Hematopoietic multipotent progenitor cell treated with erythropoietin and hydrocortisone succinate and interleukin-3 and kit ligand, for 6 days (in vitro differentiated cells): ENCODE measurements at places on chromosomes 7 and 10.

DNA sequence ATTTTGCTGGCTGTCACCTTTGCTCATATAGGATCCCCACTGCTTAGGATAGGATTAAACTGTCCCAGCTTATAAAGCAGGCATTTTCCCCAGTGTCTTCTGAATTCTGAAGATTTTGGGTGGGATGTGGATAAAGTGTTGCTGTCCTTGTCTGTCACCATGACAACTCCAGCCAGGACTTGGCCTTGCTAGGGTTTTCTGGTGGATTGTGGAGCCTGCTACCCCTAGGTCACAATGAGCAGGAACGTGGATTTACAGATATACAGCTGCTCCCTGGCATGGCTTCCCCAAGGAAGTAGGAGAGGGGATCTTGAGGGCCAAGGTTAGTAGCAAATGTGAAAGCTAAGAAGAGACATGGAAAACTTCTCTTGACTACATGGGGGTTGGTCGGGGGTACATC is 220.7 kb downstream of the WDR11 start:
- DNase-seq, result no peak

DNA sequence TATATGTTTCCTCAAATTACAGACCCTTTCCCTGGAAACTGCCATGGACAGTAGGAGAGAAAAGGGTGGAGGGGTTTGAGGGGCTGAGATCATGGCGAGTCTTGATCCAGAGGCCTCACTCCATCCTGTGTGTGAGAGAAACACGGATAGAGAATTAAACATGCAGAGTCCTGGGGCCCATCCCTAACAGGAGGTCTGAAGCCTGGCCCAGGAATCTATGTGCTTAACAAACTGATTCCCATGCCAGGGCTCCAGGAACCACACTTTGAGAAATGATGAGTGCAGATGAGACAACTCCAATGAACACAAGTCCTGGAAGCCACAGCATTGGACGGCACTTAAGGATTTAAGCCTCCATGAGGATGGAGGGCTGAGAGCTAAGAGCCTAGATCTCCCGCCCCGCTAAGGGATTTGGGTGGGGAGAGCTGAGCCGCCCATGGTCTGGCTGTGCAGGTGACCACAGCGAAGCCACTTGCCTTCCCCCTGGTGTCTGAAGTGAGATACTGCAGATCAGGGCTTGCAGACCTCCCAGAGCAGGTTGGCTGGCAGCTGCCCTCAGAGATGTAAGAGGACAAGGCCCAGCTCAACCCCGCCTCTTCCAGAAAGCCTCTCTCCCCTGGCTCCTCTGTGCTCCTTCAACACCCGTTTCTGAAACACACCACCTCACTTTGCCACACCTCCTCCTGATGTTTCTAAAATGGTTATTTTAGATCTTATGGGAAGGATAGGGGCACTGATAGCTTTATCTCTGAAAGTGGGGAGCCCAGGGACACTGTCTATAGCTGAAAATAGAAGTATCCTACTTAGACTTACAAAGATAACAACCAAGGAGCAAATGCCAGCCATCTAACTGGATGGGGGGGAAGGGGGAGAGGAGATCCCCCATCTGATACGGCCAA is 24.8 kb upstream of the EIF5AL1 start:
- DNase-seq, result peak; percentile 80

DNA sequence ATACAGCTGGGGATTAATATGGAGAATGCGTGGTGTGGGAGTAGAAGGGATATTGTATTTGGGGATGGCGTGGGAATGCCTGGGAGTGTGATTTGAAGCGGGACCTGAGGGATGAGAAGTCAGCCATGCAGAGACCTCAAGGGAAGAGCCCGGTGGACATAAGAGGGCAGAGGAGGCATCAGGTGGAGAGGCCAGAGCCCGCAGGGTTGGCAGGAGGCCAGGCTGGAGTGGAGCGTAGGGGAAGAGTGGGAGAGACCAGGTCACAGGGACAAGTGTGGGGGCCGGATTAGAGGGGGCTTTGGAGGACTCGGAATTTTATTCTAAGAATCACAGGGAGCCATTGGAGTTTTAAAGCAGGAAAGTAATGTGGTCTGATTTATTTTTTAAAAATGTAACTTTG is 2.0 kb downstream of the NDUFB2 start:
- DNase-seq, result no peak

- no peak for DNase-seq
Observed at GRCh38 chr10:78491812-78492211, 458.1 kb downstream of the RPS24 start.

- no peak for DNase-seq
Observed at GRCh38 chr10:72261784-72262404, 11.8 kb upstream of the DDIT4 start.

DNA sequence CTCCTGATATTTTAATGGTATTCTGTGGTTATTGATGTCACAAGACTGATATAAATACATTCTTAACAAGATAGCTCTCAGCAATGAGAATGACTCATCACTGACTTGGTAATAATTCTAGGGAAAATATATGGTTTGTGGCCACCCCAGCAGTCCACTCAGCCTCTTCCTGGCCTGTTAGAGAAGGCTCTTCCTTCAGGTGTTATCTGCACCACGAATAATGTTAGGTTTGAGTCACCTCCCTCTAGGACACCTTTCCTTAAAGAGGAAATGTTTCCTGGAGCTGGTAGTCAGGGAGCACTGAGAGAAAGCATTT is 163.3 kb downstream of the SVIL start:
- peak; percentile 52 for DNase-seq

DNA sequence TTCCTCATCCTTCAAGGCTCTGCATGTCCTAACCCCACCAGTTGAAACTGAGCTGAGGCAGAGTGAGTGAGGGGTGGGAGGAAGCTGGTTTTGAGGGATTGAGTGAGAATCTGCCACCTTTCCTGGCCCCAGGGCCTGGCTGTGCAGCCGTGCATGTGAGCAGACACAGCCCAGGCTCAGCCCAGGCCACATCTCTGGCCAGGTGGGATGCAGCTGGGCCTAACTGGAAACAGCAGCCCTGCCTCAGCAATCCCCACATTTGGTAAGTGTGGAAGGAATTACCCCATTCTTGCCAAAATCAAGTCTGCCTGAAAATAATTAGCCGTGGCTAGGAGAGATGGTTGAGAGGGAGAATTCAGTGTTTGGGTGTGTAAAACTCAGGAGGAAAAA is 116.6 kb downstream of the NEURL1 start:
- no peak for DNase-seq

GRCh38 chr10:97229322-97230015 is 43.7 kb upstream of the SLIT1 start:
- no peak for DNase-seq

DNA sequence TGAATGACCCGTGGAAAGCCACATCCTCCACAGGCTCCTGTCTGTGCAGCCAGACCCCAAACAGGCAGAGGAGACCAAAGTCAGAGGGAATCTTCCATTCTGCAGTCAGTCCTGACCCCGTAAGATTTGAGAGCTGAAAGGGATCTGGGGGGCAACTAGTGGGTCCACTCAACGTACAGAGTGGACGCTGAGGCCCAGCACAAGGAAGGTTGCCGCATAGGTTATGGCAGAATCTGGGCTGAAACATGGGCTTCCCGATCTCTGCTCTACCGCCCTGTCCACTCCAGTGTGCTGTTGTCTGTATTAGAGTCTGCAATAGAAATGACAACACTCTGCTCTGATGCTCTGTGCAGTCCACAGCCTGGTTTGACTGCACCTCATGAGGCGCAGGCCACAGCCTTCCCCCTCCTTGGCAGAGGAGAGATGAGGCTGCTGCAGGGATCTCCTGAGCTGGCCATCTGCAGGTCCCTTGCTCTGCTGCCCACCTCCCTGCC is 7.9 kb upstream of the ZNF22 start:
- no peak for DNase-seq

GRCh38 chr7:1651031-1651446 is 19.0 kb upstream of the ELFN1 start:
- no peak for DNase-seq
